Activated CD4-positive, alpha-beta T cell treated with anti-CD3 and anti-CD28 coated beads, Interleukin-2, amount 50 U/mL, for 1 hour (primary cell): ENCODE measurements at places on chromosomes 2 and 18.

DNA sequence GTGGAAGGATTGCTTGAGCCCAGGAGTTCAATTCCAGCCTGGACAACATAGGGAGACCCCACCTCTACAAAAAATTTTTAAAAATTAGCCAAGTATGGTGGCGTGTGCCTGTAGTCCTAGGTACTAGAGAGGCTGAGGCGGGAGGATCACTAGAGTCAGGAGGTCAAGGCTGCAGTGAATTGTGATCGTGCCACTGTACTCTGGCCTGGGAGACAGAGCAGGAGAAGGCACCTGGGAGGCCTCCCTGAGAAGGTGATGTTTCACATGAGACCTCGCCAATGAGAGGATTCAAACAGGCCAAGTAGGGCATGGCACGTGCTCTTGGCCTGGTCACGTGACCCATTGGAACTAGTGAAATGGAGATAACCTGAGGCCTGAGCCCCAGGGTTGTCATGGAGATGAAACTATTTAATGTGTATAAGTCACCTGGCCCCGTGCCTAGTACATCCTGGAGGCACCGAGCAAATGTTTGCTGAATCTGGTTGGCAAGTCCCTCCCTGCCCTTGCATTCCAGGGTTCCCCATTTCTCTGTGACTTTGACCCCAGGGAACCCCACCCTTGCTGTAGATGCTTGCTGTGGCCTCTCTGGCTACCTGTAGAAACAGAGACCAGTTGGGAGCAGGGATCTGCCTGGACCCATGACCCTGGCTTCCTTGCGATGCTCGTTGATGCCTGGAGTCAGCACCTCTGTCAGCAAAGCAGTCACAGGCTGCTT, 26.1 kb upstream of the ROCK2 start:
- no peak for DNase-seq

GRCh38 chr2:6741229-6741628, 124.5 kb downstream of the CMPK2 start:
- no peak for DNase-seq

GRCh38 chr2:151403914-151404313, 5.8 kb upstream of the RIF1 start:
- no peak for DNase-seq

- DNase-seq = no peak
These were observed 31.3 kb downstream of the CNGA3 start for GRCh38 chr2:98377544-98377943.

DNA sequence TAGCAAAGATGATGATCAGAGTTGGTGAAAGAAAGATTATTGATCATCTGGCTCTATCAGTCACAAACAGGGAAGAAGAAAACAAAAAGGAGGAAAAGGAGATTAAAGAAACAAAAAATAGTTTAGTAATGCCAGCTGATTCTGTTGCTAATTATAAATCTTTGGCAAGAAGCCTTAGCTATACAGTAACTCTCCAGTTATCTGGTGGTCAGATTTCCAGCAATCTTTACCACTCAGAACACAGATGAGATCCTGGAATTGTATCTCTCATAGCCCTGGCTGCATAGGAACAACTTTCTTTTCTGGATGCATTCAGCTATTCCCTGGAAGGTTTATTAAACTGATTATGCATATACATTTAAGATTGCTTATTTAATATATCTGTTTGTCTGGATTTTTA, 256.8 kb upstream of the ZEB2 start:
- no peak for DNase-seq

DNA sequence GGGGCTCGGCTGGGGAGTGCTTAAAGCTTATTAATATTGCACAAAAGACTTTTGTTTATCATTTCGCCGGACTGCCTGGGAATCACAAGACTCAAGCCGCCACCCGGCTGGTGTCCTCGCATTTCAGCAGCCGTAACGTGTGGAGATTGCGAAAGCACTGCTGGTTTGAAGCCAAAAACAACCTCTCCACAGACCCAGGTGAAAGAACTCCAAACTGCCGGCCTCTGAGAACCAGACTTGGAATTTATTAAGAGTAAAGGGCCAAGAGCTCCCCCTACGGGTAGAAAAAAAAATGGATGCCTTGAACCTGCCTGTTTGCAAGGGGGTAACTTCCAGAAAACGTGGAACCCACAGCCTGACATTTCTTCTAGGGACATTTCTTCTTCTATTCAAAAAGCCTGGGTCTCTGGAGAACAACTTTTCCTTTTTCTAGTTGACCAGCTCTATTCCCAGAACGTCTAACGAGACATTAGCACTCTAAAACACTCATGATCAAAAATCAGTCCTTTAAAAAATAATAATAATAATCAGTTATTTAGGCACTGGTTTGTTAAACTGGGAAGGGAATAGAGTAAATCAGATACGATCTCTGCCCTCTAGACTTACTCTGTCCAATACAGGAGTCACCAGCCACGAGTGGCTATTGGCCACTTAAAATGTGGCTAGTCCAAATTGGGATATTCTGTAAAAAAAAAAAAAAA, 216.3 kb downstream of the C1D start:
- peak; percentile 2 for DNase-seq

DNA sequence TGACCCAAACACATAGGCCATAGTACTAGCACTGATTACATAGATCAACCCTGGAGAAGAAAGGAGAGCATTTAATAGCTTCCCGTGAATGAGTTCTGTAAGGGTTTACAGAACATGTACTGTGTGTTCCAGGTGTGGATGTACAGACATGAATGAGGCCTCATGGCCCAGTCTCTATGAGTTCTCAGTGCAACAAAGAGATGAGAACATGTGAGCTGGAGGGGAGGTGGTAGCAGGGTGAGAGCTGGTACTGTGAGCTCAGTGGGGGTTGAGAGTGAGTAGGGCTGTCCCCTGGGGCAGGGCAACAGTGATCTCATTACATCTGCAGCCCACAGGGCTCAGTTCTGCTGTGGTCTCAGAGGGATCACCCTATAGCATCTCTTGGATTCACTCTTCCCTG, 42.6 kb upstream of the SPRED2 start:
- no peak for DNase-seq

- no peak for DNase-seq
These were observed 30.7 kb upstream of the MLPH start for GRCh38 chr2:237456200-237456843.
